ENCODE measurements at places on chromosomes 1 and 21.

DNA sequence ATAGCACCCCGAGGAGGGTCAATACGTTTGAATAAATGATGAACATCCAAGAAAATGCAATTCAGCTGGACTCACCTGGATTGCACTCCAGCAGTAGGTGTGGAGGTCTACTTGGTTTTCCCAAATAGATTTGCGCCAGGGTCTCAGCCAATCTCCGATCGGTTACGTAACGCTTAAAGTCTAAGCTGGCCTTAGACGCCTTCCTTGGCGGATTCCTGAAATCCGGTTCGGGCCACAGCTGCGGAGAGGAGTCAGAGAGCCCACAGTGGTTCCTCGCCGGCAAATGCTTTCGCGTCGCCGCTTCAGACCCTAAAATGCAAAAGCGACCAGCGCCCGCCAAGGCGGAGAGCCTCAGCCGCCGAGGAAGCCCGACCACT is 322 bp downstream of the TFB2M start:
- no peak for DNase-seq

DNA sequence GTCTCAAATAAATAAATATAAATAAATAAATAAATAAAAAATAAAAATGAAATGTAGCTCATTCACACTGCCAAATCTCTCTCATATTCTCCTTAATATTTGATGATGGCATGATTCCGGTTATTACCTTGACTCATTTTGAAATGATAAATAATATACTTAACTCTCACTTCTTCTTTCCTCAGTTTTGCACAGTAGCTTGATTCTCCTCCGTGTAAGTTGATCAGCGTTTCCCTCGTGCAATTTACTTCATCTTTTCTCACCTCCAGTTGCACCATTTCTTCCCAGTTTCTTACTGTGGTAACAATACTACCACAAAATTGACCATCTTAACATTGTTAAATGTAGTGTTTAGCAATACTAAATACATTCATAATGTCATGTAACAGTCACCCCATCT is 111.6 kb downstream of the RIPK4 start:
- no peak for DNase-seq

DNA sequence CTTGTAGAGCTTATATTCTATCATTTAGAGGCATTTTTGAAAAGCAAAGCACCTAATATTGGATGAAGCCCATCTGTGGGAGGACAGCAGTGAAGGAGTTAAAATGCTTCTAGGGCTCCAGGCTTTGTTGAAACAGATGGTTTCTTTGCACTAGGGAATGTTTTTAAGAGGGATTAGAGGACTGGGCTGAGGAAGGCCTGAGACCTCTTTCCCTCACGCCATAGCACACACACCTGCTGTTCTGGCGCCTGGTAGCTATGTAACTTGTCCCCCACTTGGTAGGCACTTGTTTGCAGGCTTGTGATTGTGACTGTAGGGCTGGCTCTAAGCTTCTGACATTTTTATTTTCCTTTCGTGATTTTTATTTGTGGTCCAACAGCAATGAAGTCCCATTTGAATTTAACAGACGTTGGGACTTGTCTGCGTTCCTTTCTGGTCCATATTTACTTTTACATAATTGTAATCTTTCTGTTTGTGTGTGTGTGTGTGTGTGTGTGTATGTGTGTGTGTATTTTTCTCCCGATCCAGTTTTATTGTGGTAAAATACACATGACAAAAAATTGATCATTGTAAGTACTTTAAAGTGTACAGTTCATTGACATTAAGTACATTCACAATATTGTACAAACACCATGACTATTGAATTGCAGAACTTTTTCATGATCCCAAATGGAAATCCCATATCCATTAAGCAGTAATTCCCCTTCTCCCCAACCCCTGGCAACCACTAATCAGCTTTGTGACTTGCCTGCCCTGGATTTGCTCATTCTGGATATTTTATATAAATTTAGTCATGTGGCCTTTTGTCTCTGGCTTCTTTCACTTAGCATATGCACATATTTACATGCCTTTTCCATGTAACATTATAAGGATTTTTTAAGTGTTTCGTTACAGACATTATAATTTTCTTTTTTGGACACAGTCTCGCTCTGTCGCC is 33.5 kb upstream of the MACF1 start:
- no peak for DNase-seq

DNA sequence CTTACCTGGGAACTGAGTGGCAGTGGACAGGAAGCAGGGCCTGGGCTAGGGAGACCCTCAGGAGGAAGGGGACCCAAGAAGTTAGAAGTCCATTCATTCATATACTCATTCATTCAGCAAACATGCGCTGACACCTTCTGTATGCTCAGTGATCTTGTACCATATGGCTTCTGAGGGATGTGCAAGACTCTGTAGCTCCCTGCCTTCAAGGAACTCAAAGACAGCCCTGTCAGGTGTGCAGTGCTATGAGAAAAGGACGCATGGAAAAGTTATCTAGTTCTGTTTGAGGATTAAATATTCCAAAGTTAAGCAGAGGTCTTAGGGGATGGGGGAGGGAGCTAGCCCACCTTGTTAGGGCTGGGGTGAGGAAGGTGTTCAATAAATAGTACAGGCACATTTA is 12.5 kb downstream of the DMAP1 start:
- no peak for DNase-seq

DNA sequence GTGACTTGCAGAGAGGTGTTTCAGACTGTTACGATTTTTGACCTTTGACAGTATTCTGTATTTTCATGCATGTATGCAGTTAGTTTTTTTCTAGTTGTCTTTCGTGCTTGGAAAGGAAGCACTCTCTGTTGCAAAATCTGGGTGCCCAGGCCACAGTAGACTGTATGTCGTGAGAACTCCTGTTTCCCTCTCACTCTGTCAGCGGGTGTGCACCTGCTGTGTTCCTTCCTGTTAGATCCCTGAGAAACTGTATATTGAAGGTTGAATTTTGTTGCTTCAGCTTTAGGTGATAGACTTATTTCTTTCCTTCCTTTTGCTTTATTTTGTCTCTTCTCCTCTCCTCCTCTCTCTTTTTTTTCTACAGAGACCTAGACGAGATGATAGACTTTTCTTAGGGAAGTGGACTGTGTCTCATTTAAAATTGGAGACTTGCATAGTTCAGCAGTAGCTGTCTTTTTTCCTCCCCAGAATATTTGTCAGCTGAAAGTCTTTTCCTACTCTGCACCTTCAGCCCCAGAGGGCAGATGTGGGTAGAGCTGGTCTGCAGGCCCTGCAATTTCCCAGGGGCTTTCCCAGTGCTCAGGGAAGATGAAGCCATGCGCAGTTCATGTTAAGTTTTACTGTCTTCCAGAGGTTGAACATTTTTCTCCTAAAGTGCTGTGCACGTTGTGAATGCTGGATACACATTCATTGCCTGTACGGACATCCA is 1.4 kb downstream of the TRAPPC10 start:
- no peak for DNase-seq

- DNase-seq, result no peak
Observed at GRCh38 chr1:231691618-231692259, 65.1 kb downstream of the DISC1 start.

DNA sequence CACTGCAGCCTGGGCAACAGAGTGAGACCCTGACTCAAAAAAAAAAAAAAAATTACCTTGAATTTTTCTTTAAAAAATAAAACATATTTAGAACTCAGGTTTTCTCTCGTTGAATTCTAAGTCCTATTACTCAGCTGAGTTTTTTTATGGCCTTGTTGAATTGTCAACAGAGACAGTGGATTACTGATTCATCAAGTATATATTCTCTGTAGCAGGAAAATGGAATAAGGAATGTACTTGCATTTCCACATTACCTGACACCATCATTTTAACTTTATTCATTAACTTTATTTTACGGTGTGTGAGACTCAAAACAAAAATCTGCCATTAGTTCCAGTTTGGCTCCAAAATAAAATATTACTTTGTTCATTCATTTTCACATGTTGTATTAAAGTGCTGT is 53.8 kb upstream of the APP start:
- DNase-seq, result no peak

DNA sequence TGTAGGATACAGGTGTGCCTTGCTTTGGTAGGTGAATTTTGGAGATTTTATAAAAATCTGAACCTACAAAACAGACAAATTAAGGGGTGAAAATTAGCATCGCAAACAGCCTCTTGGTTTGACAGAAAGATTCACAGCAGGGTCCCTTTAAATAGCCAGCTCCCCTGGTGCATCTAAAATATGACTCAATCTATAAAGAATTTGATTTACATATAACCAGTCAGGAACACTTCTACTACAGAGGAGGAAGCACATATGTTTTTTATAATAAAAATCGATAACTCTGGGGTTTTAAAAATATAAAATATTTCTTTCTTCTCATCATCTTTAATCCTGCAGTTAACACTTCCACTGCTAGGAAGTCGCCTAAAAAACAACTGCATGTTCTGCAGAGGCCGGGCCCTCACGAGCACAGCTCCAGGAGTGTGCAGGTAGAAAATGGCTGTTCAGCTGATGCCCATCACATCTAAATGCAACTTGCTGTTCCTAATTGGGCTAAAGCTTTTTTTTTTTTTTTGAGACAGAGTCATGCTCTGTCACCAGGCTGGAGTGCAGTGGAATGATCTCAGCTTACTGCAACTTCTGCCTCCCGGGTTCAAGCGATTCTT is 203.4 kb downstream of the HS2ST1 start:
- DNase-seq, result no peak

DNA sequence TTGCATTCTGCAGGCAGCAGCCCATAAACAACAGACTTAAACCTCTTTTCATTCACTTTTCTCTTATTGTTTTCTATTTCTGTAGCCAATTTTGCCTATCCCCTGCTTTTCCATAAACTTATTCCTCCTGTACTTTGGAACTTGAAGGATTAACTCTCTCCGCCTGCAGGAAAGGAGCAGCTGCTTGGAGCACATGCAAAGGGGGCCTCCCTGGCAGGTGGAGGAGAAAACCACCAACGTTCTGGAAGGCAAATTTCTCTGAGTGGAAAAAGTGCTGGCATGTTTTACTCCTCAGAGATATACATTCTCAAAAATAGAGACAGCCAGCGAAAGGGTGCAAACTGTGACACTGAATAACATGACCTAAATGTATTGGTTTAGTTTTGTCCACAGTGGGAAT is 33.6 kb downstream of the RGS21 start:
- DNase-seq, result no peak

DNA sequence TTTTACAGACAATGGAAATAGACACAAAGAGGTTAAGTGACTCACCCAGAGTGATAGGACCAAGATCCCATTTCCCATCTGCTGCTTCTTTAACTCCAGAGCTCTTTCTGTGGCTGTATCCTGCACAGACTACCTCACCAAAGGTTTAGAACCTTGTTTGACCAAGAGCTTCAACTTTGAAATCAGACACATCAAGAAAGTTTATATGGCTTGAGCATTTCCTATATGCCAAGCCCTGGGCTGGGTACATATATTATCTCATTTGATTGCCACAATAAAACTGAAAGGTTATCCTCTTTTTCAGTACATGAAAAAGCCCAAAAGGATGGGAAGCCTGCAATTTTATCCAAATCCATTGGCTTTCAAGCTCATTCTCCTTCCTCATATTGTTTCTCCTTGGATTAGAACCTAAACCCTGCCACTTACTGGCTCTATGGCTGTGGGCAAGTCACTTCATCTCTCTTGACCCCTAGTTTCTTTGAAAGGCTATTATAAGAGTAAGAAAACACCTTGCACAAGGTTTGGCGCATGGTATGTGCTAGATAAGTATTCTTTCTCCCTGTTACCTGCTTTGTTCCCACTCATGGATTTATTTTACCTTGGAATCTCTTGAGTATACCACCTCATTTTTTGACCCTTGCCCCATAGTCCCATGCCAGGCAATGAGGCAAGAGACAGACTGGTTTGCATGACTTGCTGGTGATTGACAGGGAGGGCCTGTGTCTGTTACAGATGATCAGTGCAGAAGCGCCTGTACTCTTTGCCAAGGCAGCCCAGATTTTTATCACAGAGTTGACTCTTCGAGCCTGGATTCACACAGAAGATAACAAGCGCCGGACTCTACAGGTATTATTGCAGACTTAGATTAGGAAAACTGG is 34.5 kb upstream of the KCNQ4 start:
- DNase-seq, result no peak

DNA sequence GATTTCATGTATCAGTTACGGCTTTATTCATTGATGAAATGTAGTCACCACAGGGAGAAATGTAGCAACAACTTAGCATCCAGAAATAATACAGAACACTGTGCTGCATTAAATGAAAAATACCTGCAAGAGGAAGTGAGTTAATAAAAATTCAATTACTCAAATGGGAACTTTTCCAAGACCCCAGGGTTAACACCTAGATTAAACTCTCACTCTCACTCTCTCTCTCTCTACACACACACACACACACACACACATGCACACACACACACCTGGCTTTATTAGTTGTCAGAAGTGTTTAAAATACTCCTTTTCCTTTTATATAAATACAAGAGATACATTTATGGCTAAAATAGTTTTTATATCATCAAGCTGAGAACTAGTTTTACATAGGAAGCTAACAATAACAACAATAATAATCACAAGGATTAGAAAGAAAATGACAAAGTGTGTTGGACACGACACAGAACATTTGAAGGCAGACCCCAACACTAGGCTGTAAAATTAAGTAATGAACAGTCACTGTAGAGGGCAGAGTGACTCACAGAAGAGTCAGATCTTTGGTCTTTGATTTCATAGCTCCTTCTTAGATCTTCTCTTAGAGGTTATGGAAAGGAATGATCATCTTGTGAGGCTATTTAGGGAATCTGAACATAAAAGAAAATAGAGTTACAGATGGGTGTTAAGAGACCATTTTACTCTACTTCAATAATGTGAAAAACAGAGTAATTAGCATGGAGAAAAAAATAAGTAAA is 1266.0 kb upstream of the ADGRL2 start:
- DNase-seq, result no peak

- no peak for DNase-seq
Observed at GRCh38 chr1:20729155-20729931, 3.2 kb downstream of the SH2D5 start.

GRCh38 chr1:160656737-160657136 is 9.9 kb upstream of the SLAMF1 start:
- DNase-seq, result no peak

GRCh38 chr1:216805953-216806352 is 82.7 kb upstream of the ESRRG start:
- DNase-seq, result no peak

DNA sequence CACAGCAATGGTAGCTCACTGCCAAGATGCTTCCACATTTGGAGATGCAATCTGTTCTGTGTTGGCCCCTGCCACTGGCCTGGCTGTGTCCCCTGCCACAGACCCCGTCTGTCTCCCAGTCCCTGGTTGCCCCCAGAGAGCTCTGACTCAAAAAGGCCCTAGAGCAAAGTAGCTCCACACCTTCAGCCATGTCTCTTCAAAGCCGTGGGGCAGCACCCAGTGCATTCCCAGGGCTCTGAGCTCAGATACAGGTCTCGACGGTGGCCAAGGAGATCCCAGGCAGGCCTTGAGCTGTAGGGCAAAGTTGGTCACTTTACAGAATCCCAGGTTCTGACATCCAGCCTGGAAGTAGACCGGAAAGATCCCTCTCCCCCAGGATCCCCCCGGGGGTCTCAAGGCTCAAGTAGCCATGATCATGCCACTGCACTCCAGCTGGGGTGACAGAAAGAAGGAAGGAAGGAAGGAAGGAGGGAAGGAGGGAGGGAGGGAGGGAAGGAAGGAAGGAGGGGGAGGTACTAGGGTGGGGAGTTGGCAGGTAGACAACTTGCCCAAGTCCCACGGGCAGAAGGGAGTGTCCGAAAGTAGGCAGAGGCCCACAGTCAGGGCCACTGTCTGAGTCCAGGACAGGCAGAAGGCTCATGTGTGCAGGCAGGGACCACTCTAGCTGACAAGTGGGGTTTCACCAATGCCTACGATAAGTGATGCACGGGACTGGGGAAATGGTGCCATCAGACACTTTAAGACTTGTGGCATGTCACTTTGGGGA is 4.8 kb upstream of the ARF1 start:
- no peak for DNase-seq

- no peak for DNase-seq
Observed at GRCh38 chr1:101000131-101000873, 25.3 kb downstream of the DPH5 start.
